Left ventricle myocardium superior (tissue), 1 donor: ENCODE measurements at places on chromosomes 6 and 20. TPM values are rescaled to one million over a fixed set of nuclear protein-coding genes. Genes with fewer than 3 reads are reported as not detected.

DNA sequence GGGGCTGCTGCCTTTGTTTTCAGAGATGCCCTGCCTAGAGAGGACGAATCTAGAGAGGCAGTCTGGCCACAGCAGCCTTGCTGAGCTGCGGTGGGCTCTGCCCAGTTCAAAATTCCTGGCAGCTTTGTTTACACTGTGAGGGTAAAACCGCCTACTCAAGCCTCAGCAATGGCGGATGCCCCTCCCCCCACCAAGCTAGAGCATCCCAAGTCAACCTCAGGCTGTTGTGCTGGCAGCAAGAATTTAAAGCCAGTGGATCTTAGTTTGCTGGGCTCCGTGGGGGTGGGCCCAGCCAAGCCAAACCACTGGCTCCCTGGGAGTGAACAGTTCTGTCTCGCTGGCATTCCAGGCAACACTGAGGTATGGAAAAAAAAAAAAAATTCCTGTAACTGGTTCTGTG, 970.9 kb downstream of the TBC1D32 start:
- DNase-seq: no peak

DNA sequence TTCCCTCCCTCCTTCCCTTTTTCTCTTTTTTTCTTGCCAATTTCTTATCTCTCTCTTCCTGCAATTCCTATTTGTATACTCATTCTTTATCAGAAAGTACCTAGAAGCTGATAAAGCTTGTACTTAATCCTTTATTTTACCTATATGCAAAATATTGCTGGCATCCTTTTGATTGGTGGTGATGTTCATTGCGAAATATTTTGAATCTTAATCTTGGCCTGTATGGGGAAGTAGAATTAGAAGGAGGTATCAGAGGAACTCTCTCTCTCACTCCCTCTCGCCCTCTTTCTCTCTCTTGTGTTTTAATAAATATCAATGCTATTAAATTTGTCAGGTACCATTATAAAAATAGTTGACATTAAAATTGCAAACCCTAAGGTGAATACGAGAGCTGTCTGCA, 52.8 kb downstream of the UST start:
- no peak for DNase-seq

DNA sequence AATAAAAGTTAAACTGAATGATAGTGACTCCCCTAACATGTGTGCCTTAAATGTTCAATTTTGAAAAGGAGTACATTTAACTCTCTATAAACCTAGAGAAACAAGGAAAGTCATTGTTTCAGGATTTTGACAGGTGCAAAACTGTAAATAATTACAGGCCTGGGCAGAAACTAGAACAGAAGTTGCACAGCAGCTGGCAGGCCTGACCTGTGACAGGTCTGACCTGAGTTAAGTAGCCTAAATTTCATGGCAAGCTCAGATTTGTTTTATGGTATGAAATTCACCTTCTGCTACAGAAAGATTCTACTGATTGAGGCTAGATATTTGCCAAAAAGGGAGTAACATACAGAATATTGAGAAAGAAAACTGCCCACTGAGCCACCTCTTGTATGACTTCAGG, 166.1 kb downstream of the CDKAL1 start:
- no peak for DNase-seq

- DNase-seq: no peak
Measured at GRCh38 chr6:107545763-107546162, 55.8 kb downstream of the SOBP start.

- peak; percentile 74 for DNase-seq
Measured at GRCh38 chr6:2875359-2876191, 27.5 kb downstream of the SERPINB9 start.

DNA sequence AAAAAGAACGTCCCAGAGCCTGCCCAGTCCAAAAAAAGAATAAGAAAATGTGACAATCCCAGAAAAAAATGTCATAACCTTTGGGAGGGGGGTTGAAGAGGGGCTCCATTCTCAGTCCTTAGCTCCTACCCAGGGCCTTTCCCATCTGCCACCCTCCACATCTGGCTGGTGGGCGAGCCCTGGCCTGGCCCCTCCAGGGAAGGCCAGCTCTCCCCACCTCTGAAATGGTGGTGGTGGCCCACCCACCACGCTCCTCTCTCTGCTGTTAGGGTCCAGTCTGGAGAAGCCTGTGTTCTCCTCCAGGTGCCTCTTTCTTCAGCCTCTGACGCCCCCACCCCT, 415 bp downstream of the RGS19 start:
- no peak for DNase-seq

DNA sequence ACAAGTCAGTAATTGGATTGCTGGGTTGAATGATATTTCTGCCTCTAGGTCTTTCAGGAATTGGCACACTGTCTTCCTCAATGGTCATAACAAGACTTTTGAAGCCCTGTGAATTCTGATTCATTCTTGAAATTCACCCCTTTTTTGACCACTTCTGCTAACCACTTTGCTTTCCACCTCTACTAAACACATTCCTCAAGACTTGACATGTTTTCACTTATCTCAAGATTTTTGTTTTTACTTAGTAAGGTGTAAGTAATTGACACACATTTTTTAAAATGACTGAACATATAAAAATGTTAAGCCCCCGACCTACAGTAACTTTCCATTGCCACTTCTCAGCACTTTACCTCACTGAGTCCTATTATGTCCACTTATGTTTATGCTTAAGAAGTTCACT, 239.1 kb downstream of the GRM1 start:
- DNase-seq: no peak

- DNase-seq: no peak
Measured at GRCh38 chr6:43428112-43428570, 800 bp downstream of the ABCC10 start.

GRCh38 chr20:62019144-62019805, 46.4 kb downstream of the TAF4 start:
- no peak for DNase-seq

GRCh38 chr6:116139917-116140316, 14.0 kb upstream of the COL10A1 start:
- no peak for DNase-seq

- no peak for DNase-seq
Measured at GRCh38 chr6:81608776-81609175, 143.7 kb downstream of the TENT5A start.

DNA sequence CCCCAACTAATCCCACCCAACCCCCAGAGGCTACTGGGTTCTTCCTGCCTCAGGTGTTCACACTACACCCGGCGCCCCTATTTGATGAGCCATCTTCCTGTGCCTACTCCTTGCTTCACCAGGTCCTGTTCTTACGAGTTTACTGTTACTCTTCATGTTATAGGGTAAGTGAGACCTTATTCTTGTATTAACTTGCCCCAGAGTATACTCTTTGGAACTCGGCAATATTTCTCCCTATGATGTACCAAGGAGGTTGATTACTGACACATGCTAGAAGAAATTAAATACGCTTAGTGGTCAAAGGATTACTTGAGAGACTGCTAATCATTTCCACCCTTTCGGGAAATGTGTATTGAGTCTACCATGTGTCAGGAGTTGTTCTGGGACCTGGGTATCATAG, 8.9 kb downstream of the RING1 start:
- no peak for DNase-seq

DNA sequence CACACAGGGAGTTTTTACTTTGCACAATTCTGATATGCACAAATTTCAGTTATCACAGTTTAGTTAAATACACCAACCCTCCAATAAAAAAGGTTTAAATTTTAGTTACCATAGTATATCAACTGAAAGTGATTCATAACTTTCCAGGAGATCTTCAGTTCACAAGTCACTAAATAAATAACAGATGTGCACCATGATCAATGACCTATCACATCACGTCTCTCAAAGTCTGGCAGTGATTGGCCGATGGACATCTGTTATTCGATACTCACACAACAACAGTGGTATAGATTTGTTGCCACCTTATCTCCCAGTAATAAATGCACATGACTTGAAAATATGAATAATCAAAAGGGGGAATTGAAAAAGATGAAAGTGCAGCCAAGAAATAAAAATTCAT, 66.8 kb upstream of the PTCHD4 start:
- no peak for DNase-seq

- DNase-seq: no peak
Measured at GRCh38 chr20:64264091-64264490, 8.5 kb downstream of the PCMTD2 start.

GRCh38 chr20:58086763-58087561, 141.5 kb downstream of the ANKRD60 start:
- DNase-seq: no peak

- DNase-seq: no peak
Measured at GRCh38 chr6:26327450-26328264, 37.3 kb upstream of the BTN3A2 start.

DNA sequence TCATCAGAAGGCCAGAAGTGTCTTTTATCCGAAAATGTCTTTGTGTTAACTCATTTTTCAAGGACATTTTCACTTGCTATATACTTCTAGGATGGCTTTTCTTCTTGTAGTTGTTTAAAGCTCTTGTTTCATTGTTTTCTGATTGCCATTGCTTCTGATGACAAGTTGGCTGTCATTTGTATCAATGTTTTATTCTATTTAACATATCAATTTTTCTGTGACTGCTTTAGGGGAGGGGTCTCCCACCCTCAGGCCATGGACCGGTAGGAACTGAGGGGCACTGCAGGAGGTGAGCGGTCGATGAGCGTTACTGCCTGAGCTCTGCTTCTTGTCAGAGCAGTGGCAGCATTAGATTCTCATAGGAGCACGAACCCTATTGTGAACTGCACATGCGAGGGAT, 65.8 kb downstream of the AK9 start:
- no peak for DNase-seq

DNA sequence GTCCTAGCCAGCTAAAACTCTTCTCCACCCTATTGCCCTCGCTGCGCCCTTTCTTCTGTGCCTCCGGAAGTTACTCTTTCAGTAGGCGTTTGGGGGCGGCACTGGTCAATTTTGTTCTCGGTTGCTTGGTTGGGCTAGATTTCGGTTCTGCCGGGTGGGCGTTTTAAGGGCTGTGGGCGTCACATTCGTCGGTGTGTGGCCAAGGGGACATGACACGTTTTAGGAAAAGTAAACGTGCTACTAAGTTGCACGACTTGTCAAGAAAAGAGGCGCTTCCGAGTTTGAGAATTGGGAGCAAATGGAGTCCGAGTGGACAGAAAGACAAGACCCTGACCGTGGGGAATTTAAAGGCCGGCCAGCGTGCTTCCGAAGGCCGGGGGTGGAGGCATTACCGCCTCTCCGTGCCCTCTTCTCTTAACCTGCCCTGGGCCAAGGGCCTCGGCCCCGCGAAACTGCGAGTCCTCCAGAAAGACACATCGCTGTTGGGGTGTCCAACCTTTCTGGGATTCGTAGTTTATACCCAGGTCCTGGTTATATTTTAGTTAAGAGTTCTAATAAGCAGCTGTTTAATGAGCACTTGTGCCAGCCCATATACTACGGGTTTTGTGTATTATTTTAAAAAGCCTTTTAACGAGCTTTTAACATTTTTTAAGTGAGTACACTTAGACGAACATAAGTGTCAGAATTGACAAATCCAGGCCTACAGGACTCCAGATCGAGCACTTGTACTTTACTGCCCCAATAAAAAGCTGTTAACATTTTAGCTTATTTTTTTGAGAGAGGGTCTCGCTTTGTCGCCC, 664 bp upstream of the BAG6 start:
- peak; percentile 86 for DNase-seq

DNA sequence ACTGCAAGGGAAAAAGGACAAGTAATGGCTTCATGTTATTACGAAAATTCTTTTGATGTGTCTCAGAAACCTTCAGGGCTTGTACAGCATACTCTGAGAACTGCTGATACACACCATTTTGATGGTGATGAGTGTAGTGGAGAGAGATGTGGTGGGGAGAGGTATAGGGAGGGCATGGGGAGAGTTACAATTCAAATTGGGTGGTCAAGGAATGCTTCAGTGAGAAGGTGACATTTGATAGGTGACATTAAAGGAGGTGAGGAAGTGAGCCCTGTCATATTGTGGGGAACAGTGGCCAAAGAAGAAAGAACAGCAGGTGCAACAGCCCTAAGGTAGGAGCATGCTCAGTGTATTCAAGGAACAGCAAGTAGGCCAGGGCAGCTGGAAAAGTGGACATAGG, 318.9 kb downstream of the CLIC5 start:
- no peak for DNase-seq

DNA sequence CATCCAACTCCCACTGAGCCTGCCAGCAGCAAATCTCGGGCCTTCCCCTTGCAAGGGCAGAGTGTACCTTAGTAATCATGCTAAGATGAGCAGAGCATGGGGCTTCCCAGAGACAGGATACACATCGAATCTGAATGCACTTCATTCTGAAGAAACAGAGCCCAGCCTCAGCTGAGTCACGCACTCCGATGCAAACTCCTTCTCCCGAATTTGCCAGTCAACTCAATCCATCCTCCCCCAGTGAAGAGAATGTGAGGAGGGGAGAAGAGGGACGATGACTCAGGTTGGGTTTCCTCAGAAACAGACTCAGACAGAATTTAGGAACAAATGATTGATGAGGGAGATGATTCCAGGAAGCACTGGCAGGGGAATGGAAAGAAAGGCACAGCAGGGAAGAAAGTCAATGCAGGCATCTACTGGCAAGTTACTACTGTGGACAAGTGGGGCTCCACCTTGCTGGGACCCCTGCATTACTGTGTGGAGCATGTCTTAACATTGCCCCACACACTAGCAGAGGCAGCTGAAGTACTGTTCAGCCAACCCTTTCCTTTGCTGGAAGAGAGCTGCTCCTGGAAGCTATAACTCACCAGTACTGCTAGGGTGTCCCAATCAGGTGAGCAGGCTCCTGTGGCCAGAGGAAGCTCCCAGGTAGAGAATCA, 251.6 kb downstream of the ADGB start:
- DNase-seq: no peak

- DNase-seq: no peak
Measured at GRCh38 chr6:20805021-20805420, 270.8 kb downstream of the CDKAL1 start.

DNA sequence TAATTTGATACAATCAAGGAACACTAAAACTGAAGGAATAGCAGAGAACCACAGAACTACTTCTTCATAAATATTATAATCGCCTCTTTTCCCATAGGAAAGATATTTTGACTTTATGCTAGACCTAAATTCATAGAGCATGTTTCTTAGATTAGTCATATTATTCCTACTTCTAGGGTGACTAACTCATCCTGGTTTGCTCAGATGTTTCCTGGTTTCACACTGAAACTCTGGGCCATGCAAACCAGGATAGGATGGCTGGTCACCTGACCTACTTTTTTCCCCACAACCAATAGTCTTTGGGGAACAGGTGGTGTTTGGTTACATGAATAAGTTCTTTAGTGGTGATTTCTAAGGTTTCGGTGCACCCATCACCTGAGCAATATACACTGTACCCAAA, 42.8 kb downstream of the MMS22L start:
- DNase-seq: no peak

DNA sequence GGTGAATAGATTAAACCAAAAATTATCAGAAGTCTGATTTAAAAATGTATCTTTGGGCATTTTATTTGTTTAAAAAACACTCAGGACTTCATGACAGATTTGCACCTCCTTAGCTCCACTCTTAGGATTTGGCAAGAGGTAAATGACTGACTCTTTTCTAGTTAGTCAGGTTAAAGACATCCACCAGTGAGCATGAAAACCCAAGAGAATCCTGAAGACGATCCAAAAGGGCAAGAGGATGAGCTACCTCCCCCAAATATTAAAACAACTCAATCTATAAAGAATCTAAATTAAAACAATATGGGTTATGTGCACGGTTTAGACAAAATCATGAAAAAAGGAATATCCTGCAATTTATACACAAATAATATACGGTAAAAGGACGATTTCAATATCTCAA, 89.4 kb upstream of the OPRM1 start:
- no peak for DNase-seq

Gene FOXC1
- 2.7 TPM for total RNA-seq

Gene TNNC2
- total RNA-seq: not detected

Gene HSPA12B
- total RNA-seq: 16.2 TPM

Gene FOXF2
- total RNA-seq: not detected

Gene DEFB124
- not detected for total RNA-seq

Gene MUCL3
- not detected for total RNA-seq

Gene SPATA25
- 1.1 TPM for total RNA-seq

Gene IL17A
- total RNA-seq: not detected

Gene NMBR
- total RNA-seq: not detected

Gene WFDC2
- 1.4 TPM for total RNA-seq
